ENCODE measurements at places on chromosomes 16 and 17.

GRCh38 chr16:71762186-71762585 is 37.7 kb upstream of the PHLPP2 start:
- DNase-seq: no peak

- DNase-seq: no peak
These were observed 76.5 kb upstream of the GSE1 start for GRCh38 chr16:85536411-85537330.

- DNase-seq: peak; percentile 22
These were observed 21.6 kb downstream of the POLR3E start for GRCh38 chr16:22318690-22319358.

GRCh38 chr17:1473170-1473569 is 17.1 kb upstream of the CRK start:
- no peak for DNase-seq

DNA sequence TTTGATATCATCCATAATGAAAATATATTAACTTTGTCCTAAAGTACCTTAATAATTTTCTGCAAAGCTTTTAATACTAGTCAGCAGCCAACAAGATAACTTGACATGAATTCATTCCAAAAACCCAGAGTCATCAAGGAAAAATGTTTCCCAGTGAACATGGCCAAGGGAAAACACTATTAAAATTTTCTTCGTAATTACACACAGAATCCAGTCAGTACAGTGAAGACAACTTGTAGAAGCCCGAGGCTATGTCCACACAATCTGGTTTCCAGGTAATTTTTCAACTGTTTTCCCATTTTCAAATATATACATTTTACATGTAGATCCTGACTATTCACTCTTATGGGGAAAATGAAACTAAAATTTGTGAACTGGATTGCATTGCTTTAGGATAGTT is 600.9 kb downstream of the CDH8 start:
- no peak for DNase-seq

DNA sequence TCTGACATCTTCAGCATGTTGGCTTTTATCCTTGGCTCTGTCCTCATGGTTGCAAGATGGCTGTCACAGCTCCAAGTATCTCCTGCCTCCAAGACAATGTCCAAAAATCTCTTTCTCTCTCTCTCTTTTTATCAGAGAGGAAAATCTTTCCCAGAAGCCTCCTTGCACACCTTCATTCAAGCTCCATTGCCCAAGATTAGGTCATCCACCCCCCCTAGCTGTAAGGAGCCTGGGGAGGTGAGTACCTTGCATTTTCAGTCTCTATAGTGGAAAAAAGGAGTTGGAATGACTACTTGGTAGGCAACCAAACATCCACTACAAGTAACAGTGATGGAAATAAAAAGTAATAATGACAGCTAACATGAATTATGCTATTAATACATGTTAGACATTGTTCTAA is 22.0 kb upstream of the NSMCE1 start:
- DNase-seq: no peak

GRCh38 chr17:6936370-6937028 is 59.4 kb upstream of the ALOX12 start:
- no peak for DNase-seq

Measured in stimulated activated CD8-positive, alpha-beta memory T cell treated with anti-CD3 and anti-CD28 coated beads, Interleukin-7, amount 100 ng/mL, for 1 hour (primary cell).